Trophoblast cell (in vitro differentiated cells and primary cell): ENCODE measurements at places on chromosomes 7 and 10.
A peak's percentile ranks its signal among the peaks of the same experiment; 100 is the strongest.

- DNase-seq: peak; percentile 86
These were observed 278.1 kb downstream of the HTR7 start for GRCh38 chr10:90579602-90580242.

- DNase-seq: no peak
These were observed 1077.8 kb downstream of the KCNMA1 start for GRCh38 chr10:76559892-76560220.

DNA sequence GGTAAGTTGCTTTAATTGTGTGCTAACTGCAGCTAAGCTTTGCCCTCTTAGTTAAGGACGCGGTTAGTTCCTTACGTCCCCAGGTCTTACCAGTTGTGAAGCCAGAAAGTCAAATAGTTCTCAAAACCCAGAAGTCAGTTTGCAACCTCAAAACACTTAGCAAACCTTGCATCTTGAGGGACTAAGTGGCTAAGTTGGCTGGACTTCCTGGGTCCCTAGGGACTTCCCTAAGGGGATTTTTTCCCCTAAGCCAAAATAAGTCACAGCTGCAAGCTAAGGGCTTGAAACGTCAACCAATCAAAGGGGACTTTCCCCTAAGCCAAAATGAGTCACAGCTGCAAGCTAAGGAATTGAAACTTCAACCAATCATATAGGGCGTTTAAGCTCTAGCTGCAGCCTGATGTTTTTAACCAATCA is 36.2 kb upstream of the HECW1 start:
- no peak for DNase-seq

DNA sequence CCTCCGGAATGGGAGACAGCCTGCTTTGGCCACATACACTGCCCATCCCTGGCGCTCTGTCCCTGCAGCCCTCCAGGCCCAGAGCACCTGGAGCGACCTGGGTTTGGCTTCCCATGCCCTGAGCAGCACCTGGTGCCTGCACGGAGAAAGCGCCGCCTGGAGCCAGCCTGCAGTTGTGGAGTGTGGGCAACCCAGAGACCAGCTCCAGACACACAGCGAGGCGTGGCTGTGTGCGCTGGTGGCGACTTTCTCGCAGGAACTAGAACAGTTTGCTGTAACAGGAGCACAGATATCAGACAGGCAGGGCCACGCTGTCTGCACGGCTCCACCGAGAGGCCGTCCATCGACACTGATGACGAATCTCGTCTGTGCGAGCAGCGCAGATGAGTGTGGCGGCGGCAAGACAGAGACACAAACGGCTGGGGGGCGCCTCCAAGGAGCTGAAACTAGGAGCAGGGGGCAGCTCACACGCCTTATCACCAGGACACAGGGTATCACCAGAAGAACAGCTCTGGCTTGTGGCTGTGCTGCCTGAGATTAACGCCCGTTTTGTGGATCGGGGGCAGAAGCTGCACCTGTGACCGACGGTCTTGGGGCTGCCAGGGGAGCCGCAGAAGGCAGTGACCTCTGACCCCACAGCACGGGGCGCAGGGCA is 275.3 kb downstream of the DNAJB6 start:
- DNase-seq: no peak

- DNase-seq: no peak
These were observed 14.3 kb downstream of the HKDC1 start for GRCh38 chr10:69234447-69234846.

GRCh38 chr7:101411508-101411874 is 48.8 kb downstream of the COL26A1 start:
- no peak for DNase-seq

DNA sequence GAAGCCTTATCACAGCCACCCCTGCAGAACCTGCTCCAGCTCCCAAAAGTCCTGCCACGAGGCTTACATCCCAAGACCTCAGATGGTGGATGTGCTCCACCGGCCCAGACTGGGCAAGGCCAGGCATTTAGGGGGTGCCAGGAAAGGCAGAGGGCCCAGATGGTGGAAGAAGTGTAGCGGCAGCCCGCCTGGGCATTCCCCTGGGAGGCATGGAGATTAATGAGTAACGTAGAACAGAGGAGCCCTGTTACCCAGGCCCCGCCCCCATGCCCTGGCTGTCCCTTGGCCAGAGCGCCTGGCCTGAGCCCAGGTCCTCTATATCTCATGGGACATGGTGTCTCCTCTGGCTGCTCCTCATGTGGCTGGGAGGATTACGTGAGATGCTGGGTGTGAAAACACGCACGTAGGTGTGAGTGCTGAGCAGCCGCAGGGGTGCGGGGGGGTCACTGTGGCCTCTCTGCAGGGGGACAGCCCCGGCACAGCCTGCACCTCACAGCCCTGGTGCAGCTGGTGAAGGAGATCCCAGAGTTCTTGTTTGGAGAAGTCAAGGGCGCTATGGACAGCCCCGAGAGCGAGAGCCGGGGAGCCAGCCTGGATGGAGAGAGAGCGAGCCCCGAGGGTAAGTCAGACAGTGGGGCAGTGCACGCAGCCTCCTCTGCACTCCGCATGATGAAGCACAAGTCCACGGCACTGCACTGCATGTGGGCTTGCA is 52.9 kb downstream of the ZNF467 start:
- DNase-seq: no peak

DNA sequence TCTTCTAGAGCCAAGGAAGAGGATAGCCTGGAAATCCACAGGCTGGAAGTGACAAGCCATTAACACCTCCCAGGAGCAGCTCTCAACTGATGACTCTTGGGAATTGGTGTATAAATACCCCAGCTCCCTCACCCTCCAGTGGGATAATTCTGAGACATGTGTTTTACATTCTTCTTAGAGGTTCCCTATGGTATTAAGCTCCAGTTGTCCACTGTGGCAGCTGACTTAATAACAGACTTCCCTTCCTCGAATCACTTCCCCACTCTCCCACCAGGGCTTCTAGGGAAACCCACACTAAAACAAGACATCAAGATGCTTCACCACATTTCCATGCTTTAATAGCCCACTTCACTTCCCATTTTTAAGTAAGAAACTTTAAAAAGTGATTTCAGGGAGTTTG is 47.2 kb downstream of the FAM107B start:
- DNase-seq: no peak

GRCh38 chr7:45407730-45408408 is 166.3 kb upstream of the ADCY1 start:
- peak; percentile 4 for DNase-seq

DNA sequence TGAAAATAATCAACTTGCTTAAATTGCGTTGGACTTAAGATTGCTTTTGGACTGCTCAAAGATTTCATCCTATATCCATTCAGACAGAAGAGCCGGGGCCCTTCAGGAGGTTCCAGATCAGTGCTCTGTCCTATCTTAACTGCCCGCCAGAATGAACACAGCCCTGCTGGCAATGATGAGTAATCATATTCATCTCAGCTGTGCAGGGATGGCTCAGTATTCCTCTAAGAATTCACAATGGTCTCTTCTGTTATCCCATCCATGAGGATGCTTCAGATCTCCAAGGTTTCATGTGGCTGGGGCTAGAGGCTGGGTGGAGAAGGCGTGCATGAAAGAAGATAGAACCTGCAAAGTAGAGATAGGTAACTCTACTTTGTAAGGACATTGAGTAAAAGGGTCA is 80.0 kb upstream of the NPVF start:
- no peak for DNase-seq

DNA sequence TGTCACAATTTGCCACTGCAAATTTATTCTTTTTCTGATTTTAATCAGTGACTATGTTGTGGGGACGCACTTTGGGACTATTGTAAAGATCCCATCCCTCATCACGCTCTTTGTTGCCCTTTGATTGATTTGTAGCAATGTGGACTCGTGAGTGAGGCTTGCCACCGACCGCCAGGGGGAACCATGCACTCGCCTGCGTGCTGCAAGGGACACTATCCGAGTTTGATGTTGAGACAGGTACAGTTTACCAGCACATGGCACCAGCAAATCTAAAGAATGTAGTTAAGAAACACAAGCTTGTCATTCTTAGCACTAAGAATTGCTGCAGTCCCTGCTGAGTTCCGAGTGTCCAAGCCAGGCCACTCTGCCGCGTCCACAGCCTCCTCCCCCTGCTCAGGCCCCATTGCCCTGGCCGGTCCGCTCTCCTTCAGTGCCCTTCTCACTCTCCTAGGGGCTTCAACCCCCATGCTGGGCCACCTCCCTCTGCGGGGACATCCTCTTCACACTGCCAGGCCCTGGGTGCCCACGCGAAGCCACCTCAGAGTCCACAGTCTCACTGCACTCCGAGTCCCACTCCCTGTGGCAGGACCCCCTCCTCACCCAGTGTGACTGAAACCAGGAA is 2.0 kb upstream of the SFTPA2 start:
- peak; percentile 88 for DNase-seq

GRCh38 chr7:32515890-32516550 is 20.7 kb downstream of the AVL9 start:
- DNase-seq: no peak

- peak; percentile 37 for DNase-seq
These were observed 47.1 kb upstream of the HYAL4 start for GRCh38 chr7:123797673-123798531.

- DNase-seq: peak; percentile 33
These were observed 327.5 kb upstream of the MEOX2 start for GRCh38 chr7:16014031-16014430.
